GM12878 (cell line): ENCODE measurements at places on chromosomes 2 and 18. TPM values are rescaled to one million over a fixed set of nuclear protein-coding genes. Genes with fewer than 3 reads are reported as not detected.

Gene EML6
- total RNA-seq = 0.32 and 0.36 TPM in 2 replicates

Gene SERPINB4
- total RNA-seq = not detected in 2 replicates

Gene TRAK2
- total RNA-seq = 20.0 and 20.6 TPM in 2 replicates

DNA sequence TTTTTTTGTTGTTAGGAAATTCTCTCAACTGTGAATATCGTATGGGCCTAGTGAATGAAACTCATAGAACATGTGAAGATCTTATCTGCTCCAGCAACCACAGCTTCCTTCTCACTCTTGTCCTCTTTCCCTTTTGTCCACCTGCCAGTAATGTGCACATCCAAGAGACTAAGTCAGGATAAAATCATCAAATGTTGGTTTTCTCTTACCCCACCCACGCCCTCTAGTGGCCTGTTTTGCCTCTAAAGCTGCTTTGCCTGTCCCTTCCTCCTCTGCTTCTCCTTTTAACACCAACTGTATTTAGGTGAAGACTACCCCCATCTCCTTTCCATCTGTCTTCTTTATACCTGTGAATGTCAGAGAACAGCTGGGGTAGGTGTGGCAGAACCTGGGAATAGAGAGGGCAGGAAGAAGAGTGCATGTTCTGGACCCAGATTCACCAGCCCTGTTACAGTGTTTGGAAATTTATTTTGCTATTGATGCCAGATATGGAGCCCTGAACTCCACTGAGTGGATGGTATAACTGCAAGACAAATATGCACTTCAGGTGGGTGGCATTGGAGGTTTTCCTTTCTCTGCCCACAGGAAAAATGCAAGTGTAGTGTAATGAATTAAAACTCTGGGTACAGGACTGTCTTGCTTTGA lies 8.4 kb upstream of the MGAT5 start:
- H3K36me3 ChIP-seq = no peaks in the 10 kb centered on the region; the same call in 1 of the 2 replicates
- H3K27me3 ChIP-seq = no peaks in the 10 kb centered on the region
- no peak overlapping the region; the same call in 1 of the 2 replicates for H3K4me3 ChIP-seq
- peaks cover 66% of the 10 kb centered on the region for H3K4me1 ChIP-seq
- no peak for DNase-seq
